GM18507 (cell line): ENCODE measurements at places on chromosomes 4 and X.

DNA sequence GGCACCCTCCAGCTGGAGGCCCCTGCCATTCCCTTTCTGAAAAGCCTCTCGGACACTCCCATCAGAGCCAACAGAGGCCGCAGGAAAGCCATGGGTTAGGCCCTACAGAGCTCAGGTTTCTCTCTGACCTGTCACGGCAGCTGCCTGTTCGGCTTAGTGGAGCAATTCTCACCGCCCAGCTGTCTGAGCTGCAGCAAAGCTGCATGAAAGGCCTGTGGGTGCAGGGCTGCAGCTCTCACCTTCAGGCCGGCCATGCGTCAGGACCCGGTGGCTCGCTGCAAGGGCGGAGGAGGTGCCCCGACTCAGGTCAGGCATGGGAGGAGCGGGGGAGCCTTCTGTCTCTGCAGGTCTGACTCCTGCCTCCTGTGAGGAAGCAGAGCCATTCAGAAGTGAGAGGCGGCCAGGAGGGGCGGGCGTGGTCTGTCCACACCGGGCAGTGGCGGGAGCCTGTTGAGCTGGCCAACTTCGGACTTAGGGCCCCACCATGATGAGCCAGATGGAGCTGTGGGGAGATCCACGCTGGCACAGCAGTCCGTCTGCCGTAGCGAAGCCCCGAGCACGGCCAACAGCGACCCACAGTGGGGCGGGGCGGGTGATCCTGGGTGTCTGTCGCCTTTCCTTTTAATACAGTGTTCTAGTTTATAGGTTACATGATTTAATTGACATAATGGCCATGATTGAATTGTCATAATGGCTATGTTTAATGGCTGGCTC is 23.4 kb downstream of the PDE6B start:
- DNase-seq = no peak

DNA sequence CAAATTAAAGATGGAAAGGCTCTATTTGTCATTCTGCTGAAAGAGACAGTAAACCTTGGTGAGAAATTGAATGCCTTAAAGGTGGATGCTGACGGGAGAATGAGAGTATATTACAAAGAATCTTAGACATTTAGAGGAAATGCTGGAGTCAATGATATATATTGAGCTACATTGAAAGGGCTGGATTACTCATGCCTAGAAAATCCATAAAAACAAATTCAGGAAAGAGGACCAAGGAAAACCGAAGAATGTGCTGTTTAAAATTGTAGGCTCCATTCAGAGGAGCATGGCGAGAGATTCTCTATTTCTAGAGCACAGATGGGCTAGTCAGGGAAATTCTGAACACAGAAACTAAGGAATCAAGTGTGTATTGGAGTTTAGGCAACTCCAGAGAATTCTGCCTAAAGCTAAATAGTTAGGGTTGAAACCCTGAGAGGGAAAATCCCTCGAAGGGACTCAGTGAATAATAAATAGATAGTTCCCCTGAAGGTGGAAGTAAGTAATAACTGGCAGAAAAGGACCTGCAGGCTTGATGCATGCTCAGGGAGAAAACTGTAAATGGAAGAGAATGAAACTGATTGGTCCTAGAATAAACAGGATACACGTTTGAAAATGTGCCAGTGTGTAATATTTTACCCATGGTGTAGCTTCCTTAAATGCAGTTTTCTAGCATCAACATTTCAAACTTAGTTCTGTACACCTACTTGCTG is 1532.4 kb upstream of the TENM3 start:
- DNase-seq = no peak

GRCh38 chrX:64192673-64193072 is 12.8 kb downstream of the AMER1 start:
- no peak for DNase-seq

DNA sequence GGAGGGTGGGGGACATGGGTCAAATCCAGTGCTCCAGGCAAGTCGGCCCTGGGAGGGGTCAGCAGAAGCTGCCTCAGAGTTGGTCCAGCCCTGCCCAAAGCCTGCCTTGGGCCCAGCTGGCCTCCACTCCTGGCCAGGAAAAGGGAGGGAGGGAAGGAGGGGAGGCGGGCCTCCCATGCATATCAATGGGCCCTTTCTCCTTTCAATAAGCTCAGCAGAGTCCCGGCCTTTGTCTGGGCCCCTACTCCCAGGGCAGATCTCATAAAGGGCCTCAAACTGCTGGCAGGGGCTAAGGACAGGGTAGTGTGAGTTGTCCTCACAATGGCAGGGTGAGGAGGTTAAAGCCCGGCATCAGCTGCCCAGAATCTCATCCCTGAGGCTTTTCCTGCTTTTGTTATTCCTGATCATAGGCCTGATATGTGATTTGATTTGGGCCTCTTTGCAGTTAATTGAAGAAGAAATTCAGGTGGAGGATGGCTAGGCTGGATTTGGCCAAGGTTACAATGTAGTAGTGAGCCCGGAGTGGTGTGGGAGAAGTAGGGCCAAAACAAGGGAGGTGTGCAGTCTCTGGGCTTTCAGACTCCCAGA is 121.1 kb upstream of the ATP6AP2 start:
- no peak for DNase-seq

DNA sequence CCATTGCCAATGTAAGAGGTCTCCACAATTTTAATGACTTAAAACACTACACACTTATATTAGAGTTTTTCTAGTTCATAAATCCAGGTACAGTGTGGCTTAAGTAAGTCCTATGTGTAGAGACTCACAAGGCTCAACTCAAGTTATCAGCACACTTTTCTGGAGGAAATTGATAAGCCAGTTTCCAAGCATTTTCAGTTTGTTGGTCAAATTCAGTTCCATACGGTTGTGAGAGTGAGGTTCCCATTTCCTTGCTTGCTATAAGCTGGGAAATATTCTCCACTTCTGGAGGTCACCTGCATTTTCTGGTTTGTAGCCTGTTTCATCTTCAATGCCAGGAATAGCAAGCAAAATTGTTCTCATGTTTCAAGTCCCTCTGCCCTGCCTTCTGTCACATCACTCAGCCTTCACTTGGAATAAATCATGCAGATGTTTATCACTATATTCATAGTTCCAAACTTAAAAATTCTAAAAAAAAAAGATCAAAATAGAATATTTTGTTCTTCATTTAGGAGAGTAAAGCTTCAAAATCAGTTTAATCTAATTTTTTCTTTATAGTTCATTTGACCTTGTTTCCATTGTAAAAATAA is 1137.5 kb upstream of the INTU start:
- no peak for DNase-seq

- DNase-seq = no peak
Measured at GRCh38 chr4:158817562-158818296, 48.9 kb downstream of the FNIP2 start.

- DNase-seq = no peak
Measured at GRCh38 chr4:182307746-182308145, 64.5 kb downstream of the TENM3 start.

DNA sequence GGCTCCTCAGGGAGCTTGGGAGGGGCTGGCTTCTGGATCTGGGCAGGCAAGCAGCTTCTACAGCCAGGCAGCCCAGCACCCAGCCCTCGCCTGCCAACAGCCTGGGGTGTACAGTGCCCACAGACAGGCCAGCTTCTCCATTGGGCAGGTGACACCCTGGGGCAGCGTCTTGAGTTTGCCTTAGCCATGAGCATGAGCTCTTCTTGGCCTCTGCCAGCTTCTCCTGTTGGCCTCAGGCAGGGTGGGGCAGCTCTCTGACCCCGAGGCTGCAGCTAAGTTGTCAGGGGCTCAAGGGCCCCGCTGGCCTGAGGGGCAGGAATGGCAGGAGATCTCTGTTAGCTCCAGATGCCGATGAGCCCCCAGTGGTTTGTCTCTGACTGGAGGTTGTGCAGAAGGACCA is 7.8 kb upstream of the CNGA2 start:
- DNase-seq = no peak

DNA sequence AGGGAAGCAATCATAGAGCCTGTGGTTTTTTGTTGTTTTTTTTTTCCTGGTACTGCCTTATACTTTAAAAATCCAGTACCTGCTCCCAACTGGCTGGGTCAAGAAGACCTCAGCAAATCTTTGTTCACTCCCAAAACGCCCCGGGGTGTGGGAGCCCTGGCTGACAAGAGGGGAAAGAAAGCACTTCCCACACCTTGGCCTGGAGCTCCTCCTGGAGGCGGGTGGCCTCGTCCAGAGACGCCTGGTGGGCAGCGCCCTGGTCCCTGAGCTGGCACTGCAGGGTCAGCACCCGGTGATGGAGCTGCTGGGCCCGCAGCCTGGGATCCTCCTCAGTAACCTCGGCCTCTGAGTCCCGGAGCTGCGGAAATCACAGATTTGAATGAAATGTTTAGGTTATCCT is 38.2 kb downstream of the C4orf50 start:
- DNase-seq = no peak

GRCh38 chr4:182188622-182189021 is 54.6 kb upstream of the TENM3 start:
- DNase-seq = no peak

GRCh38 chr4:21792736-21793135 is 155.8 kb downstream of the KCNIP4 start:
- no peak for DNase-seq

- DNase-seq = no peak
Measured at GRCh38 chr4:142434519-142435224, 411.4 kb downstream of the INPP4B start.

- no peak for DNase-seq
Measured at GRCh38 chr4:74501579-74501978, 56.6 kb downstream of the AREG start.

DNA sequence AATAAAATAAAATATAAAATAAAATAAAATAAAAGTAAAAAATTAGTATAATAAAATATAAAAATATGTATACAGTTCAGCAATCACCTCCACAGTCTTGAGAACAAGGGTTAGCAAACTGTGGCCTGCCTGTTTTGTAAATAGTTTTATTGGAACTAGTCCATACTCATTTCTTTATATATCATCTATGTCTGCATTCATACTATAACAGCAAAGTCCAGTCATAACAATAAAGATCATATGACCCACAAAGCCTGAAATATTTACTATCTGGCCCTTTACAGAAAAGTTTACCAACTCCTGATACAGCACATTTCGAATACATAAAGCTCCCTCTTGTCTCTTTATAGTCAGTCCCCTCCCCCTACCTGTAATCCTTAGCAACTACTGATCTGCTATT is 111.9 kb downstream of the SLC10A6 start:
- no peak for DNase-seq

DNA sequence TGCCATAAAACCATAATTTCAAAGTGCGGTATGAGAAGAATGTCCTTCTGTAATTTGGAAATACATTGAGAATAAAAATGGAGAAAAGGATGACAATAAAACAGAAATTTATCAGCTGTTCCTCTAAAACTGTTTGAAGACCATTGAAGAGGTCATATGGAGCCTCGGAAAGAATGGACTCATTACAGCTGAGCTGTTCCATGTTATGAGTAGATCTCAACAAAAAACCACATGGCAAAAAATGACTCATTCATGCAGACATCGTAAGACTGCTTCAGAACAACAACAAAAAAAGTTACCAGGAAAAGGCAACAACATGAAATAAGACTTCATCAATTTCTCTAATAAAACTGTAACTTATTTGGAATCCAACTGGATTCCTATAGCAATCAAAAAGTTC is 39.7 kb downstream of the AKAP4 start:
- no peak for DNase-seq

DNA sequence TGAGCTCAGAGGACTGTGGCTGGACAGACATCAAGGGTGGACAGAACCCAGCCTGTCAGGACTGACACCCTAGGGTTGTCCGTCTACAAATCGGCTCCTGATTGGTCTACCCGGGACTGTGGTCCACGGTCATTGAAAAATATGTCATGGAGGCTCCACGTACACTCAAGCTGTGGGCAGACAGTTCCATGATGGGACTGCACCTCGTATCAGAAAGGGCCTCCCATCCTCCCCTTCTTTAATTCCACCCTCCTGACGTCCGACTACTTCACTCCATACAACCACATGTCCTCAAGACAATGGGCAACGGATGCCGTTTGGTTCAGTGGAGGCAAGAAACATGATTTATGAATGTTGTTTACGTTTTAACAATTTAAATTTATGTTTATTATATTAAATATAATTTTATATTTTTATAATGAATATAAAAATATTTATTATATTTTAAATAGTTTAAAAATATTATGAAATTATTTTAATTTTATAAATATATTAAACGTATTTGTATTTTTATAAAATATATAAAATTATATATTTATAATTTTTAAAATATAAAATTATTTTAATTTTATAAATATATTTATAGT is 58.0 kb upstream of the SHOX start:
- DNase-seq = no peak

DNA sequence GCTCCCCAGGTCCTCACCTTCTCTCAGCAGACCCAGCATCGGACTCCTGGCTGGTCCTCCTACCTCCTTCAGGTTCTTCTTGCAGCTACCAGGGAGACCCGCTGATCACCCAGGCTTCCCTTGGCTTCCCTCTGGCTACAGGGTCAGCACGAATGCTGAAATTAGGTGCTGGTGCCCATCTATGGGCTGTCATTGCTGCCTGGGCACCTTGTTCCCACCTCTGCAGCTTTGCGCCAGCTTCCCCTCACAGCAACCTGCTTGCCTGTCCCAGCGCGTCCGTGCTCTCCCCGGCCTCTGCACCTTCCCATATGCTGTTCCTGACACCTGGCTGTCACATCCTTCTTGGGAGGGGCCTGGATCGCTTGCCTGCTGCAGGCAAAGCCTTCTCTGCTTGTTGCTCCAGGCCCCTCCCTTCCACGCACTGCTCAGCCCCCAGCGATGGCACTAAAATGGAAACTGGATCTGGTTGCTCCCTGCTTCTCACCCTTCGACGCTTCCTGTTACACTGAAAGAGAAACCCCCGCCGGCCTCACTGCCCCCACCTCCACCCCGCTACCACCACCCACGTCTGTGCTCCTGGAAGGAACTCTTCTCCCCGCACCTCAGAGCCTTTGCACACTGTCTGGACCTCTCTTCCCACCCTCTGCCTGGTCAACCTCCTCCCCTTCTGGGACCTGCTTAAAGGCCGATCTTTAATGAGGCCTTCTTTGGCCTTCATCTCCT is 22.2 kb downstream of the C4orf50 start:
- DNase-seq = no peak

GRCh38 chr4:60314416-60314815 is 885.7 kb upstream of the ADGRL3 start:
- no peak for DNase-seq

- DNase-seq = no peak
Measured at GRCh38 chrX:133302775-133303445, 84.8 kb upstream of the TFDP3 start.

DNA sequence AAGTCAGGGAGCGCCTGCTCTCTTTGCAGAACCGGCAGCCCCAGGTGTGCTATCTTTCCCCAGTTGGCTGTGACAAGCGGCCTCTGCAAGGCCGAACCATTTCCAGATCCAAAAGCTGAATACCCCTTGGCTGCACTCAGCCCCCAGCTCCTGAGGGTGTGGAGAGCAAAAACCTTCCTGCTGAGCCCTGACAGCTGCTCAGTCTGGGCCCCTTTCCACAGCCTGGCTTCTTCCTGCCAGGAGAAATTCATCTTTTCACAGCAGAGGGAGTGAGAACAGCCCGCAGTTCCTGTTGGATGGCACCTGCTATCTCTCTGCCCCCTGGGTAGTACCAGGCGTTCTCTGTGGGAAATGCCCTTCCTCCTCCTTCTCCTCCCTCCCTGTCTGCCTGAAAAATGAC is 78.4 kb downstream of the DRD5 start:
- no peak for DNase-seq
